Right ventricle myocardium inferior (tissue), 1 donor: ENCODE measurements at places on chromosomes 6 and 20.
A peak's percentile ranks its signal among the peaks of the same experiment; 100 is the strongest.

DNA sequence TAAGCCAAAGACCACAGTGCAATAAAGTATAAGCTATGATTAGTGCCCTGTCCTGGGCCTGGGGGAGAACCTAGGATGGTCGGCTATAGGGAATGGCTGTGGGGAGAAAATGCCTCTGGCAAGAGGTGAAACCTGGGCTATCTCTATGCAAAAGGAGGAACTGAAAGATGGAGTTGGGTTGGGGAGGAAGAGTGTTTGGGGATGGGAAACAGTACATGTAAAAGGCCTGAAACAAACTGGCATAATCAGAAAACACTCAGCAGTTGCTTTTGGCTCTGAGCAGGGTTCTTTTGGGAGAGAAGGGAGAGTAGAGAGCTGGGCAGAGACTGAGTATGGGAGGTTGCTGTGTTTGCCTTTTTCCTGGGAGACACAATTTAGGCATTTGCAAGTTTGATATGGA is 31.9 kb upstream of the FUCA2 start:
- no peak for DNase-seq

DNA sequence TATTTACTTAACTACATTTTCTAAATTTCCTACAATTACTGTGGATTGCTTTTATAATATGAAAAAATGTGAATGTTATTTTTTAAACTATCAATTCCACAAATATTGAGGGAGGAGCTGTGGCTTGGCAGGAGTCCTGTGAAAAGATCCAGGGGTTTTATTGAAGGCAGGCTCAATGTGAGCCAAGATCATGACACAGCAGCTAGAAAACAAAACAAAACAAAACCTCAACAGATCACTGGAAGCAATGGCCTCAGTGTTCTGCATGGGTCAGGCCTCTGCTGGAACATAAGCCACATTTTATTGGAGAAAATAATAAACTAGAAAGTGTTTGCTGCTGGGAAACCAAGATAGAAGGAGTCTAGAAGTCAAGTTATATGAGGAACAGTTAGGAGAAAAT is 19.4 kb upstream of the RCAN2 start:
- no peak for DNase-seq

DNA sequence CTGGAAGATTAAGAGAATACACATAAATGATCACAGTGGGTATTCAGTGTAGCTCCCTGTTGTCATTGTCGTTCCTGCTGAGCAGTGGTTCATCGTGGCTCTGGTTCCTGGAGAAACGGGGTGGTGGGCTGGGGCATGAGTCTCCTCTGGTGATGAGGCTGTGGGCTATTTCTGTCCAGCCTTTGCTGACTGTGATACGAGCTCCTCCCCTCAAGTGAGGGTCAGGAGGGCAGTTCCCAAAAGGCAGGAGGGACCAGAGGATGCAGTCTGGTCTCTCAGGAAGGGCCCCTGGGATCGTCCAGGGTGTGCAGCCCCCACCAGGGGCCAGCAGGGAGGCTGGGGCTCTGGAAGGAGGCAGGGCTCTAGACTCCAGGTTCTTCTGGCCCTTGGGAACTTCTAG is 31.1 kb upstream of the DLGAP4 start:
- no peak for DNase-seq

DNA sequence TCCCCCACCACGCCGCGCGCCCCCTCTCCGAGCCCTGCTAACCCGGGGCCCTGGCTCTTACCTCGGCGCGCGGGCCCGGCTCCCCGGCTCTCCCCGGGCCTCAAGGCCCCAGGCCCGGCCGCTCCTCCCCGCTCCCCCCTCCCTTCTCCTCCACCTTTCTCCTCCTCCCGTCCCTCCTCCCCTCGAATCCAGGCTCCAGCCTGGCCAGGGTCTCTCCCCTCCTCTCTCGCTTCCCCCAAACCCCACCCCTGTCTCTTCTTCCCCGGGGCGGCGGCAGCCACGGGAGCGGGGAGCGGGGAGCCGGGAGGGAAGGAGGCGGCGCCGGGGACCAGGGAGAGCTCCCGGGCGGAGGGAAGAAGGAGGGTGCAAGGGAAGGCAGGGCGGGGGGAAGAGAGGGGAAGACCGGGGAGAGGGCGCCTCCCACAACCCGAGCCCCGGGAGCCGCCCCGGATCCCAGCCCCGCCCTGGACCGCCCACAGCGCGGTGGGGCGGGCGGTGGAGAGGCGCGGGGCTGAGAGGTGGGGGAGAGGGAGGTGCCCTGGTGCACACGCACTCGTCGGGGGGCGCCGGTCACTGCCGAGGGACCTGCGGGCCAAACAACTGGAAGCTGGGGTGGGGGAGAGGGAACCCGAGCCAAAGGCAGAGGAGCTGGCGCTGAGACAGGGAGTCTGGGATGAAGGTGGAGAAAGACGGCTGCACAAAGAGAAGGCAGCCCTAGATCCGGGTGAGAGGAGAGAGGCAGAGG is at the start of gene GABBR1:
Gene GABBR1 (minus strand): TSS at position 395 of the 745 bp plus-strand sequence. CDS start 798 bp downstream, outside the sequence.
- DNase-seq = peak; percentile 92

GRCh38 chr6:127475823-127476176 is 16.6 kb upstream of the KIAA0408 start:
- peak; percentile 66 for DNase-seq

- no peak for DNase-seq
Observed at GRCh38 chr6:154503658-154504057, 6.8 kb downstream of the CNKSR3 start.
